CD4-positive, alpha-beta T cell treated with Interferon alpha-2 for 1 hour (primary cell): ENCODE measurements at places on chromosomes 2 and 18.
A peak's percentile ranks its signal among the peaks of the same experiment; 100 is the strongest.

DNA sequence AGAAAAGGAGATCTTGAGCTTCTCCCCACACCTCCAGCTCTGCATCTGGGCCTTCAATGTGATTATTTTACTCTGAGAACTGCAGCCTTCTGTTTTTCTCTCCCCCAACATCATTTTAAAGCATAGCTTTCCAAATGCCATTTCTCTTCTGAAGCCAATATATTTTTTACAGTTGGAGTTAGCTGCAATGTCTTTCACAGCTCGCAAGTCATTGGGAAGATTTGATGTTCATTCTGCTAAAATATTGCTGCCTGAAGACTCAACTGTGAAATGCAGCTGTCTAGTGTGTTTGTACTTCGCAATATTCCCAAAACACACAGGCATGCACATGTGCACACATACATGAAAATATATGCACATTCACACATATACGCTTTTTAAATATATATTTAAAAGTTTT, 295.3 kb downstream of the LRRTM1 start:
- DNase-seq, result no peak

DNA sequence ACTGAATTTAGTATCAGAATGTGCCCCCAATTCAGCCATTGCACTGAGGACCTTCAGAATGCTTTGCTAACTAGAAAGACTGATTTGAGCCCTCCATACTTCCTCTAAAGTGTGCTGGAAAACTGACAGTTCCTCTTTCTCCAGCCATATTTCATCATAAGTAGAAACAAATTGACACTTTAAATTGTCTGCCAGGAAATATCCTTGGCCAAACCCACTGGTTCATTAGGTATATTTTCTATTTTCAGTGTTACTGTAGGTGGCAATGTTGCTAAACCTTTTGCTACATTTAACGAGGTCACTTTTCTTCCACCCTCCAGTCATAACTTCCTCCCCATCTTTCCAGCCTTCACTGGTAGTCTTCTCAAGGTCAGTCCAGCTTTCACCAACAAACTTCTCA, 21.5 kb downstream of the SP5 start:
- no peak for DNase-seq

DNA sequence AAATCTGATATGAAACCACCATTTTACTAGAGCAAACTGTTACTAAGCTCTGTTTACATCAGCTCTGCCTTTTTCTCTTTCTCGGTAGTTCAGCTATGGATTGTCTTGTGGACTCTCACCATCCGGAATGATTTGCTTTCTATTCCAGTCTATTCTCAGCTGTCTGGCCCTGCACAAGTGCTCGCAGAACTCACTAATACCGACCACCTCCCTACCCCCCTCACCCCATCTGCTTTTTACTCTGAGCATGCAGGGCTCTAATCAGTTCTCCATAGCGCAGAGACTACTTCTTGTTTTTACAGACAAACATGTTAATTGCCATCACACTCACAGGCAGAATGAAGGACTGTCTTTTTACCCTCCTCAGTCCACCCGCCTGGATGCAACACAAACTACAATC, 180.7 kb upstream of the POU3F3 start:
- no peak for DNase-seq

DNA sequence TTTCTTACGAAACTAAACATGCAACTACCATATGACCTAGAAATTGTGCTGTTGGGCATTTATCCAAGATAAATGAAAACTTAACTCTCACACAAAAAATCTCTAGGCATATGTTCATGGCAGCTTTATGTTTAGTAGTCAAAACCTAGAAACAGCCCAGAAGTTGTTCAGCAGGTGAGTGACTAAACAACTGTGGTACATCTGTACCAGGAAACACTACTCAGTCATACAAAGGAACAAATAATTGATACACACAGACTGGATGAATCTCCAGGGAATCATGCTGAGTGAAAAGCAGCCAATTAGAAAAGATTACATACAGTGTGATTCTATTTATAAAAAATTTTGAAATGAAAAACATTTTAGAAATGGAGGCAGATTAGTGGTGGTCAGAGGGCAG, 29.3 kb downstream of the DYNC2LI1 start:
- no peak for DNase-seq

DNA sequence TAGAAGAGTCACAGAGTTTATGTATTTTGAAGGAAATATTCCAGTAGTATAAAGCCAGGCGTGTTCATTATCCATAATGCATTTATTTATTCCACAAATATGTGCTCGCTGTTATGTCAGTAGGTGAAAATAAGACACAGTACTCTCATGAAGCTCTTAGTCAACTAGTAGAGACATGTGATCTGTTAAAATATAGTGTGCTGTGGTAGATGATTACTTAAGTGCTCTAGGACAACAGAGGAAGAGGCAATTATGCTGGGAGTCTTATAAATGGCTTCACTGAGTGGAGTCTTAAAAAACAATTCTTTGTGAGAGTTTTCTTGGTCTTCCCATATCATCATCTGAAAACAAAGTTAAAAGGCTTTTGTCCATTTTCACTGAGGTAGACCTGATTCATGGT, 457.3 kb downstream of the XIRP2 start:
- no peak for DNase-seq

GRCh38 chr2:173754837-173755236, 210.3 kb downstream of the SP3 start:
- DNase-seq, result no peak

GRCh38 chr18:48419277-48420022, 10.3 kb upstream of the ZBTB7C start:
- DNase-seq, result no peak

GRCh38 chr18:2846636-2847316, at the start of gene EMILIN2:
TSS of gene EMILIN2 (plus strand) at chr18:2847006. CDS start at chr18:2847189, 183 bp downstream.
- peak; percentile 83 for DNase-seq

GRCh38 chr2:10601866-10602566, 87.8 kb downstream of the NOL10 start:
- no peak for DNase-seq

DNA sequence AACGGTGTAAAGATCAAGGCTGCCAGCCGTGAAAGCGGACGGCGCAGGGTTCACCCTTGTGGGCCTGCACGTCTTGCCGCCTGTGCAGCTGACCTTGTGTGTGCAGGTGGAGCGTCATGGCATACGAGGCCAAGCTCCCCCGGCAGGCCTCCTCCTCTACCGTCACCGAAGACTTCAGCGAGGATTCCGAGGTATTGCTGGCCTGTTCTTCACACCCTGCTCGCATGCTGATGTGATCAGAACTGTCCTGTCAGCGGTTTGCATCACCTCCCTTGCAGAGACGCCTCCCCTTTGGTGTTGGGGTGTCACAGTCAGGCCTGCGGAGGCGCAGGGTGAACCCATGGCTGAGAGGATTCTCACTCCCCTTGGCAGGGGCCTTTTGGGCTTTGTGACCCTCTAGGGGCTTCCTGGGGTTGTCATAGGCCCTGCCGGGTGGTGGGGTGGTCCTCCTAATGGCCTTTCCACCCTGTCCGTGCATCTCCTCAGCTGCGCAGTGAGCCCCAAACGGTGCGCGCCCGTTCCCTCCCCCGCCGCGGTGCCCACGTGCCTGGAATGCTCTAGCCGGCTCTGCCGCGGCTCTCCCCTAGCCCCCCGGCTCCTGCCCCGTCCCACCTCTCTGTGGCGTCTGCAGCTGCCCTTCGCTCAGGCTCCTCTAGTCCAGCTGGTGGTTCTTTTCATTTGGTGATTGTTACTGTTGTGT, 92.5 kb downstream of the DGKD start:
- no peak for DNase-seq

DNA sequence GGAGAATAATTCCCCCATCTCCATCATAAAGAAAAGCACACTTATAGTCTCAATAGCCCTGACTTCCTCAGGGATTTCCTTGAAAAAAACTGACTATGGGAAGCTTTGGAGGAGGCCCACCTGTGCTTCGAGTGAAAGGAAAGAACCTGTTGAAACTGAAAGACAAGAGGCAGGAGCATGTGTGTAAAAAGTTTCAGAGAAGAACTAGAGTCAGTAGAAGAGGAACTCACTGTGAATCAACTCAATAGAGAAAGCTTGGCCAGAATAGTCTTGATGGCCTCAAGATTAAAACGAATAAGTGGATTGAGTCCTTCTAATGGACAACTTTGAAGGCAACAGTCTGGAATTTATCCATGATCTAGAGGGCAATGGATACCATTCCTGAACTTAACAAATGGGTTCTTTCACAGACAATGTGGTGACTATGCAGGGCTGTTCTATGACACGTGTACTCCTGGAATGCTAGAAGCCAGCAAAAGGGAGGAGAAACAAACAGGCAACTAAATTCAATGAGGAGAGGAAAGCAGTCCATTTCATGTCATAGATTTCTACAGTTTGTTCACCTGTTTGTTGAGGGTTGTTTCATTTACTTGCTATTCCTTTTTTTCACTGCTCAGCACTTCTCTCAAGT, 442.3 kb downstream of the GRB14 start:
- DNase-seq, result no peak

DNA sequence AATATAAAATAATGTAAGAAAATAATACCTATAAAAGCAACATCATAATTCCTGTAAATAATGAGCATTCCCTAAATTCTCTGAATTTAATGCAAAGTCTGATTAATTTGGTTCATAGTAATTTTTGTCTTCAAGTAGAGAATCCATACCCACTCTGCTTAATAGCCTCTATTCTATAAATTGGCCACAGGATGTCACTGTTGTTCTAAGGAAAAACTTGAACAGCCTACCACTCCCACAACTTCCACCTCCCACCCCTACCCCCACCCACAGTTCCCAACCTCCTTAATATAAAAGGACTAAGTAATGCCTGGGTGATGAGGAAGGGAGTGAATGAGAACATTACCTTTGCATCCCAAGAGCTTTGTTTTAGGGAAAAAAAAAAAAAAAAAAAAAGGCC, 27.2 kb upstream of the BBS5 start:
- DNase-seq, result peak; percentile 15

DNA sequence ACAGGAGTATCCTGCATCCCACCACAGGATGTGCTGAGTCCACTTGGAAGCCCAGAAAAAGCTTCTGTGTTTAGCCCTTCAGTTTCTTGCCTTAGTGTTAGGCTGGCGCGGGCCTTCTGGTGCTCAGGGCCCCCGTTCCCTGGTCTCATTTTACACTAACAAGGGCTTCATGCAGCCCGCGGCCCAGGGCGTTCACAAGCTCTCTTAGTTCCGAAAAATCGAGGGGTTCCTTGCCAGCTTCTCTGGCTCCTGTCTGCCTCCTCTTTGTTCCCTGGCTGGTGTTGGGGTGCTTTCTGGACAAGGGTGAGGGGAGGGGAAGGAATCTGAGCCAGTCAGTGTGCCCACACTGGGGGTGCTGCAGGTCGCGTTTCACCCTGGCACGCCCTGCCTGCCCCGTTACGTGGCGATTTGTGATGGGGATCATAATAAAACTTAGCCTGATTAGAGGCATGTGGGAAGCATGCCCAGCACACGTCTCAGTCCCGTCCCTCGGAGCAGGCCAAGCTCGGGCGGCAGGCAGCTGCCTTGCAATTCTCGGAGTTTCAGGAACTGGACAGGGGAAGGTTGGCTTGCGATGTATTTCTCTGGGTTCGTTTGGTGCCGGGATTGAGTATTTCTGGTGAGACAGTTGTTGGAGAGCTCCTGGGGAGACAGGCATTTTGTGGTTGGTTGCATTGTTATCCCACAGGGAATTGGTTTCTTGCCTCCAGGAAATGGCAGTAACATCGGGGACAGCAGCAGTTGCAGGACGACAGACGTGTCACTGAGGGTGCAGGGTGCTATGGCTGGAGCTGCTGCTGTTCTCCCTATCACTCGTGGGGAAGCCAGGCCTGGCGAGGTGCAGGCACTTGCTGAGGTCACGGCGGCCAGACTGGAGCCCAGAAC, 22.9 kb downstream of the SH3BP4 start:
- DNase-seq, result no peak

- peak; percentile 82 for DNase-seq
These were observed 52.7 kb upstream of the CTLA4 start for GRCh38 chr2:203814661-203815540.

DNA sequence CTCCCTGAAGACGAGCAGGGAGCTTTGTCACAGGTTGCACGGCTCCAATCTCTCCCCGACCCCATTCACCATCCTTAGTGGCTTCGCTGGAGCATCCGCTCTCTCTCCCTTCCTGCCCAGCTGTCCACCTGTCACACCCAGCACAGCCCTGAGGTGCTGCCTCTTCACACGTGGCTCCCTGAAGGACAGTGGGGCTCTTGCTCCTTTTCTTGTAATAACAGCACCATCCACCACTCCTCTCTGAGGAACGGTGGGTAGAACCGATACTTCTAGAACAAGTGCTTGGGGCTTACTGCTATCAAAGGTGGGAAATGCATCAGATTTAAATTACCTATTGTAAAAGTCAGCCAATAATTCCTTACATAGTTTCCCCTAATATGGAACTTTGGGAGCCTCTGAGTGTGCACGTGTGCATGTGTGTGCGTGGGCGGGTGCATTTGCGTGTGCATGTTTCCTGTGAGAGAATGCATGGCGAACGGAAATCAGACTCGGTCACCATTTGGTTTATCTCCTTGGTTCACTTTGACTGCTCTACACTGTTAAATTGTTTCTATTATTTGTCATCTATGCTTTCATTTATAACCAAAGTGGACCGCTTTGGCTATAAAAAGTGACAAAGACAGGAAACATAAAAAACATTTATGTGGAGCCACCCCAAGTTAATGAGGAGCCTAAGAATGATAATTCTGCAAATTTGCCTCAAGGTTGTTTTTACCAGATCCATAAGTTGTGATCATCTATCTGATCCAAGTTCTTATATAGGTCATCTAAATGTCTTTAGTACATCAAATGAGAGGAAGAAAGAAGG, 39.1 kb downstream of the KLHL29 start:
- no peak for DNase-seq

DNA sequence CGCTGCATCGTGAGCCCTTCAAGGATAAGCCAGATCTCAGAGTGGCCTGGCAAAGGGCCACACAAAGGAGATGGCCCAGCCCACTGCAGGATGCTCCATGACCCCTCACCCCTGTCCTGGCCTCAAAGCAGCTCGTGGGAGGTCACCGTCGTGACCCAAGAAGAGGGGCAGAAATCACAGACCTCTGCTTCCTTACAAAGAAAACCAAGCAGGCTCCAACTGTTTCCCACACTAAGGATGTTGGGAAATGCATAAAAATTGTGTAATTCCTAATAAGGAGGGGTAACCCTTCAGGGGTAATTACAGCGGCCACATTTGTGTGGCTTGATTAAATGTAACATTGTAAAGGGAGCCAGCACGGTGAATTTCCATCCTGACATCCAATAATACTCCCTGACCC, 102.3 kb downstream of the BOD1L2 start:
- DNase-seq, result no peak

- no peak for DNase-seq
These were observed 106.2 kb downstream of the COBLL1 start for GRCh38 chr2:164735309-164735919.

DNA sequence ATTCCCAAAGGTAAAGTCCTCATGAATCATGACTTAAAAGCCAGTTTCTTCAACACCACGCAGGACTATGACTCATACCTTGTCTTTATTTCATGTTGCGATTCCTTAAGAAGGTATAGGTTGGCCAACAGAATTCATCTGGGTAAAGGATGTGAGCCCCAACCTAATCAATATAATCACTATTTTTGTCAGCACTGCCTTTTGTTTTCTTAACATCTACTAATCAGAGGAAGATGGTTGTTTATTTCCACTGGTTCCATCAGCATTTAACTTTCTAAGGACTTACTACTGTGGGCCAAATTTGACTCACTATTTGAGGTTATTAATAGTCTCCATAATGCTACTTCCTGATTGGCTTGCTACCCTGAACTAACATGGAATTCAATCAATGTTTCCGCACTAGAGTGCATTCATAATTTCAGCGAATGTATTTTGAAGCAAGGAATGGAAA, 78.6 kb downstream of the SCG2 start:
- DNase-seq, result no peak
